ENCODE measurements at places on chromosomes 11 and 22.

- no peak for DNase-seq
These were observed 2.5 kb downstream of the EIF4G2 start for GRCh38 chr11:10806206-10806605.

DNA sequence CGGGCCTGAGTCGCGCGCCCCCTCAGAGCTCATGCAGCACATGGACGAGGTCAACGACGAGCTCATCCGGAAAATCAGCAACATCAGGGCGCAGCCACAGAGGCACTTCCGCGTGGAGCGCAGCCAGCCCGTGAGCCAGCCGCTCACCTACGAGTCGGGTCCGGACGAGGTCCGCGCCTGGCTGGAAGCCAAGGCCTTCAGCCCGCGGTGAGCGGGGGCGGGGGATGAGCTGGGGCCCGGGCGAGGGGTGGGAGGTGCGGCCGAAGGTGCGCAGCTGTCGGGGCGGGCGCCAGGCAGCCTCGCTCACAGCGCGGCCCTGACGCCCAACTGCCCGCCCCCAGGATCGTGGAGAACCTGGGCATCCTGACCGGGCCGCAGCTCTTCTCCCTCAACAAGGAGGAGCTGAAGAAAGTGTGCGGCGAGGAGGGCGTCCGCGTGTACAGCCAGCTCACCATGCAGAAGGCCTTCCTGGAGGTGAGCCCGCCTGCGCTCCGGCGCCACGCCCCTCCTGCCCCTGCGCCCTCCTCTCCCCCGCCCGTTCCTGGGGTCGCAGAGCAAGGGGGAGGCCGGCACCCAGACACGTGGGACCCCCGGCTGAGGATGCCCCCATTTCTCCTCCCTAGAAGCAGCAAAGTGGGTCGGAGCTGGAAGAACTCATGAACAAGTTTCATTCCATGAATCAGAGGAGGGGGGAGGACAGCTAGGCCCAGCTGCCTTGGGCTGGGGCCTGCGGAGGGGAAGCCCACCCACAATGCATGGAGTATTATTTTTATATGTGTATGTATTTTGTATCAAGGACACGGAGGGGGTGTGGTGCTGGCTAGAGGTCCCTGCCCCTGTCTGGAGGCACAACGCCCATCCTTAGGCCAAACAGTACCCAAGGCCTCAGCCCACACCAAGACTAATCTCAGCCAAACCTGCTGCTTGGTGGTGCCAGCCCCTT is 20.5 kb downstream of the EPS8L2 start:
- DNase-seq = no peak

DNA sequence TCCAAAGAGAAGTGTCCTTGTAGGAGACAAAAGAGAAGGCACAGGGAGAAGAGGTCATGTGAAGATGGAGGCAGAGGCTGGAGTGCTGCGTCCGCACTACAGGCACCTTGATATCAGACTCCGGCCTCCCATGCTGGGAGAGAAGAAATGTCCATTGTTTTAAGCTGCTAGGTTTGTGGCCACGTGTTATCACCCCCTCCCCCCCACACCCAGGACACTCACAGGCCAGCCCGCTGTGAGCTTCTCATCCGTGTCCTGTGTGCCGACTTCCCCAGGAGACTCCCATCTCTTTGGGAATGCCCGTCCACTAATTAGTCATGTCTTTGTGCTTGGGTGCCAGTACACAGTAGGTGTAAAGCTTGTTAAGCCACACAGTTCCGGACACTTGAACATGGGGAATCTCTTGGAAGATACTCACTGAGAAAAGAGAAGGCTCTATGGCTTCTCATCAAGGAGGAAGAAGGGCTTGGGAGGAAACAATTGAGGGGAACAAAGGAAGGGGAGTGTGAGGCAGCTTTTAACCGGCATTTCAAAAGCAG is 1234.7 kb downstream of the TBC1D22A start:
- no peak for DNase-seq

DNA sequence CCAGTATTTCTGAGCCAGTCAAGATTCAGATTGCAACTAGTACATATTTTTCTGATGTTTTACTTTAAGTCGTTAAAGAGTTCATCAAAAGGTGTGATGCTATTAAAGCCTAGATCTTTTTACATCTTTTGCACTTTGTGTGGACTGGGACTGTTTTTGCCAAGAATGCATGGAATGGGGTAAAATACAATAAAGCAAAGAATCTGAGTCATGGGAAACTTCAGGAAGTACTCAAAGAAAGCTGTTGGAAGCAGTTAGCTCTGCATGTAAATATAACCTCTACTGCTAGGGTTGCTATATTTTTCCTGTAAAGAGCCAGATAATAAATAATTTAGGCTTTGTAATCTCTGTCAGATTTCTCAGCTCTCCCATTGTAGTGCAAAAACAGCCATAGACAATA is 20.9 kb downstream of the ATXN10 start:
- DNase-seq = peak; percentile 59

DNA sequence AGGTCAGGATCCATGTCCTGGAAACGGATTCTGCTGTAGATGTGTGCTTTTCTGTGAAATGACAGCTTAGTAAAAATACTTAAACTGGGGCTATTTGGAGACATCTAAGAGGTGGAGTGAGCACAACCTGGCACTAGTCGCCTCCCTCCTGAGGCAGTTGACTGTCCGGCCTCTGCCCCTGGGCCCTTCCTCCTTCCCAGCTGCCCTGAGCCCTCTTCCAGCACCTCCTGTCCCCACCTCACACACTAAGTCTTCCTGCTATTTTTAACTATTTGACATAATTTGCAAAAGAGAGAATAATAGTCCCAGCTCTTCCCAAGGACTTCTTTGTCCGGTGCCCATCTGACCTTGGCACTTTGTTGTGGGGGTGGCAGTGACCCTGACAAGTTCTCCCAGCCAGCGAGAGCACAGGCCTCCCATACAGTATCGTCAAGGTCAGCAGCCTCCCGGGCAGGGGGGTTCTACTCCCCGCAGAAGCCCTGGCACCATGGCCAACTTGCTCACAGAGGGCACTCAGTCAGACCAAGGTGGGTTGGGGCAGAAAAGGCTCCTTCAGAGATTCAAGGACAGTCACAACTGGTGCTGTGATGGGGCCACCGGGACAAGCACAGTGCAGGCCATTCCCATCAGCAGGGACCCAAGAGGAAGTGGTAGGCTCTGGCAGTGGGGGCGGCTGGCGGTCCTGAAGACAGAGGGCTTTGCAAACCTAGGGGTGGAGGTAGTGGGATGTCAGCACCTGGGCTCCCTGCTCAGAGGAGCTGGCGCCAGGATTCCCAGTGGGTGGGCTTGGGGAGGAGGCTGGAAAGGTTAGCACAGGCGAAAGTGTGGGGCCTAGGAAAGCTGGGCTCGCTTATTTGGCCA is 5.5 kb upstream of the NEAT1 start:
- DNase-seq = peak; percentile 13

GRCh38 chr11:98194611-98195010 is 826.1 kb upstream of the CNTN5 start:
- DNase-seq = no peak

DNA sequence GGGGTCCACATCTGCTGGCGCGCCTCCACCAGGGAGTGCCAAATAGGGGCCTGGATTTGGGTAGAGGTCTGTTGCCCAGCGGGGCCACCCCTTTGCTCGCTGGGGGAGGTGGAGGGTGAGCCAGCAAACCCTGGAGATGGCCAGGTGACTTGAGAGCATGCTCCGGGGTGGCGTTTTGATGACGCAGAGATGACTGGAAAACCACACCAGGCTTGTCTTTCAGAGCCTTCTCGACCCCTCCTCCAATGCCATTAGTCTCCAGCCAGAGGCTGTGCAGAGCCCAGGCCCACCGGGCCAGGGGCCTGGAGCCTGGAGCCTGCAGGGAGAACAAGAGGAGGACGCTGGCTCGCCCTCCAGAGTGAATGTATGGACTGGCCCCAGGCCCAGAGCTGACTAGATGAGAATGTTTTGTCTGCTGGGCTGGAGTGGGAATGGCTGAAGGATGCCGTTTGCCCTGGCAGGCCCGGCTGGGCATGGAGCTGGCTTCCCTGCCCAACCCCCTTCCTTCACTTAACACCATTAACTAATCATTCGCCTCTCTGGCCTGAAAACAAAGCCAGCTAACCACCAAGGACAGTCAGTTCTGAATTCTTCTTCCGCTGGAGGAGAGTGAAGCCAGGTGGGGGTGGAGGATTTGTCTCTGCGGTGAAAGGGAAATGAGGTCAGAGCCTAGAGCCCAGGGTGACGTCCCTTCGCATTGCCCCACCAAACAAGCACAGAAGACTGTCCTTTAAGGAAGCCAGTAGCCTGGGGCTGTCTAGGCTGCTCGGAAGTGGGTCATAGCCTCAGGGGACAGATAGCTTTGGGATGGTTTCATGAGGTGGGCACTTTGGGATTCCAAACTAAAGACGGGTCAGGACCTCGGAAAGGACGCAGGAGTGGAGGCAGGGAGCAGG is 1.6 kb upstream of the MCAM start:
- DNase-seq = peak; percentile 60

GRCh38 chr11:64385945-64386704 is 27.2 kb downstream of the RPS6KA4 start:
- DNase-seq = peak; percentile 52

DNA sequence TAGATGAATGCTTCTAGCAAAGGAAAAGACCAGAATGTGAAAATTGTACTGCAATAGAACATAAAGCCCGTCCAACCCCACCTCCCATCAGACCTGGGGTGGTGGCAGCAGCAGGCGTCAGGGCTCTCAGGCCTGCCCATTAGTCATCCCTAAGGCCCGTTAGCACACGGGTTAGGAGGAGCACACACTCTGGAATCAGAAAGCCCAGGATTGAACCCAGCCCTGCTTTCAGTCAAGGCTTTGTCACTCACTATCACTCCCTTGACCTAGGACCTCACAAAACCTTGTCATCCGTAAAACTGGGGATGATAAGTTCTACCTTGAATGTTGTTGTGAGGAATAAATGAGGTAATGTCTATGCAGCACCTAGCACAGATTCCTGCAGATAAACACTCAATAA is 26.9 kb downstream of the MICAL3 start:
- no peak for DNase-seq

- no peak for DNase-seq
These were observed 525.5 kb downstream of the NTM start for GRCh38 chr11:131895865-131896264.

DNA sequence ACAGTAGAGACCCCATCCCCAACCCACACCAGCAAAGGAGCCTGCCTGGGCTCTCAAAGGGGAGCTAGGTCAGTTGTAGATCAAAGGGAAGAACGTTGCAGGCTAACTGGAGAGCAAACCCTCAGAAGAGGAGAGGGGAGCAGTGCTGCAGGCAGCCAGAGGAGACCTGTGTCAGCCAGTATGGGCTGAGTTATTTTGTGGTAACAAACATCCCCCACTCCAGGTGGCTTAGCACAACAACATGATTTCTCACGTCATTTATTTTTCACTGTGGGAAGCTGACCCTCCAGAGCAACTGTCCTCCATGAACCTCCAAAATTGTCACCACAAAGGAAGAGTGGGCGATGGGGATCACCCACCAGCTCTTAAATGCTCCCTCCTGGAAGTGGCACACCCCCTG is 19.8 kb upstream of the SHANK2 start:
- no peak for DNase-seq

GRCh38 chr11:35237860-35238715 is 99.1 kb downstream of the CD44 start:
- DNase-seq = no peak

- DNase-seq = no peak
These were observed 62.9 kb upstream of the WNT11 start for GRCh38 chr11:76269247-76269646.

DNA sequence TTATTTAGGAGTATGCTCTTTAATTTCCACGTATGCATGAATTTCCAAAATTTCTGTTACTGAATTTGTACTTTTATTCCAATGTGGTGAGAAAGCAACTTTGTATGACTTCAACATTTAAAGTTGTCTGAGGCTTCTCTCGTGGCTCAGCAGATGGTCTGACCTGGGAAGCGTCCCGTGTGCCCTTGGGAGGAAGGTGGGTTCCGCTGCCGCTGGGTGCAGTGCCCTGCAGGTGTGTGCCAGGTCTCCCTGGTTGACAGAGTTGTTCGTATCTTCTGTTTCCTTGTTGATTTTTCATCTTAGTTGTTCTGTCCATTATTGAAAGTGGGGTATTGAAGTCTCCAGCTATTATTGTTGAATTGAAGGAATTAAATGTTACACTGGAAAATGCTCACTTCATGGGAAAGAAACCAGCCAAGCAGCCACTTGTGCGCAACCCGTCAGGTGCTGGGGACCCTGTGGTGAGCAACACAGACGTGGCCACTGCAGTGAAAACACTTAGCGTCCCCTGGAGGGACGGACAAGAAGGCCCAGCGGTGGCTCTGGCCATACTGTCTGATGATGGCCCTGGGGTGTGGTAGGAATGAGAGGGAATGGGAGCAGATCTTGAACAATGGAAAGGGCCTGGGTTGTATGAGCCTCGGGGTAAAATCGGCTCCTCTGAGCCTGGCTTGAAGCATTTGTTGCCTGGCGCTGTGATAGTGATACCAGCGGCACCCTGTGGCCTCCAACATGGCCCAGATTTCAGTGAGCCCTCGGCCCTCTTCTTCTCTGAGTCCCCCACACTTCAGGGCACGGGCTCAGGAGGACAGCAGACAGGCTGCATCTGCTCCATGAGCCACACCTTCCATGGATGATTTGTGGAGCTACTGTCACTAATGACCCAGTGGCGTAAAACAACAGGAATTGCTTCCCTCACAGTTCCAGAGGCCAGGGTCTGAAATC is 31.5 kb upstream of the KRTAP5-7 start:
- DNase-seq = no peak
